ENCODE measurements at places on chromosomes 5 and 9. TPM values are rescaled to one million over a fixed set of nuclear protein-coding genes. Genes with fewer than 3 reads are reported as not detected.

Gene PCAT7
- not detected for total RNA-seq

Gene IRX2
- 5.1 TPM for total RNA-seq

Gene DMRT2
- total RNA-seq, result 0.23 TPM

Gene LMX1B
- 1.8 TPM for total RNA-seq

Gene C5orf34
- total RNA-seq, result 4.4 TPM

Gene PCDHGC4
- 91.6 TPM for total RNA-seq

Gene FOXD4L5
- 0.46 TPM for total RNA-seq

Gene TMEM252
- not detected for total RNA-seq

Gene WNT8A
- total RNA-seq, result 0.23 TPM

Gene UGT3A2
- total RNA-seq, result 0.69 TPM

Gene MPDZ
- 64.1 TPM for total RNA-seq

Gene SLC36A3
- not detected for total RNA-seq

Gene HACD4
- 1.6 TPM for total RNA-seq

Gene SLC24A2
- total RNA-seq, result 11.5 TPM

Gene ANKS6
- 6.7 TPM for total RNA-seq

Gene BNC2
- total RNA-seq, result 2.5 TPM

Gene MUSK
- total RNA-seq, result 3.2 TPM

Gene NR2F1
- 115 TPM for total RNA-seq

Gene ZBTB5
- 19.6 TPM for total RNA-seq

Gene GPX3
- 9.0 TPM for total RNA-seq

Gene GABBR2
- 128 TPM for total RNA-seq

Gene TAS2R1
- not detected for total RNA-seq

Gene FAM169A
- total RNA-seq, result 126 TPM

Gene SLC36A2
- not detected for total RNA-seq

Gene OCLN
- total RNA-seq, result 12.0 TPM

Gene FSTL4
- 5.8 TPM for total RNA-seq

Gene MYORG
- total RNA-seq, result 6.2 TPM

Gene IL9
- total RNA-seq, result not detected

Gene SPINK4
- not detected for total RNA-seq

Gene ECSCR
- total RNA-seq, result 11.3 TPM

Gene TUSC1
- total RNA-seq, result 11.5 TPM

Gene BASP1
- total RNA-seq, result 460 TPM

Gene CORO2A
- total RNA-seq, result 7.6 TPM
